Activated T-helper 1 cell treated with anti-CD3 and anti-CD28 coated beads, Interleukin-2, amount 50 U/mL, for 16 hours (primary cell): ENCODE measurements at places on chromosomes 16 and 17.

GRCh38 chr17:61361084-61361483 lies 38.6 kb upstream of the TBX2 start:
- no peak for DNase-seq

- no peak for DNase-seq
These were observed 45.9 kb downstream of the MAPT start for GRCh38 chr17:45940293-45940692.

DNA sequence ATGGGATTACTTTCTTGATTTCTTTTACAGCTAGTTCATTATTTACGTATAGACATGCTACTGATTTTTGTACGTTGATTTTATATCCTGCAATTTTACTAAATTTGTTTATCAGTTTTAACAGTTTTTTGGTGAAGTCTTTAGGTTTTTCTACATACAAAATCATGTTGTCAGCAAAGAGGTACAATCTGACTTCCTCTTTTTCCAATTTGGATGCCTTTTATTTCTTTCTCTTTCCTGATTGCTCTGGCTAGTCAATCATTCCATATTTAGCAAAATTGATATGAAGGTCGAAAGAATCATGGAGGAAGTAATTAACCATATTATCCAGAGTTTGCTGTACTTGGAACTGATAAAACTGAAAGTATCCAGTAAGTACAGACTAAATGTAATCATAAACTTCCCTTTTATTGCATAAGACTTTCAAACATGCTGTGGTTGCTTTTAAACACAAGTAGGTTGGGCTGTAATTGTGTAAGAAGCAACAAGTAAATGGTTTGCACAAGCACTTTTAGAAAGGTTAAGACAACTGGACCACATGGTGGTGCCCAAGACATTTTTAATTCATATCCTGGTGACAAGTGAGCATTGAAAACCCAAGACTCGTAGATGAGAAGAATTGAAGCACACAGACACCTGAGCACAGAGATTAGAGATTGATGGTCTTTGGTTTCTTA lies 8.4 kb downstream of the GDE1 start:
- no peak for DNase-seq

GRCh38 chr16:84313921-84314320 lies 19.2 kb downstream of the WFDC1 start:
- DNase-seq, result no peak

DNA sequence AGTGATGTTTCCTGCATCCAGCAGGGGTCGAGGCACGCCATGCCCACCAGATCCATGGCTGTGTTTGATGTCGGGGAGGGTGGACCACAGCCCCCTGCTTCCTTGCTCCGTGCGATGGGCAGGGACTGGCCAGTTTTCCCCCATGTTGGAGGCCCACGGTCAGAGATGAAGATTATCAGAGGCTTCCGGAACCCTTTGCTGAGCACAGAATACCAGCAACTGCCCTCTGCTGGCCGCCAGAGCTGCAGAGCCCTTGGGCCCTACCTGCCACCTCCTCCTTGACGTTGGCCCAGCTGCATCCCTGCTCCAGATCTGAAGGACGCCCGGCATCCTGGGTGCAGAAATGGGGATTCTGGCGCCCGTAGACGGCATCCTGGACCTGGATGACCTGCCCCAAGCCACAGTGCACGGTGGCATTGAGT lies 23.7 kb upstream of the BCO1 start:
- DNase-seq, result no peak

- no peak for DNase-seq
These were observed 92.9 kb upstream of the DNAH17 start for GRCh38 chr17:78669975-78670518.

DNA sequence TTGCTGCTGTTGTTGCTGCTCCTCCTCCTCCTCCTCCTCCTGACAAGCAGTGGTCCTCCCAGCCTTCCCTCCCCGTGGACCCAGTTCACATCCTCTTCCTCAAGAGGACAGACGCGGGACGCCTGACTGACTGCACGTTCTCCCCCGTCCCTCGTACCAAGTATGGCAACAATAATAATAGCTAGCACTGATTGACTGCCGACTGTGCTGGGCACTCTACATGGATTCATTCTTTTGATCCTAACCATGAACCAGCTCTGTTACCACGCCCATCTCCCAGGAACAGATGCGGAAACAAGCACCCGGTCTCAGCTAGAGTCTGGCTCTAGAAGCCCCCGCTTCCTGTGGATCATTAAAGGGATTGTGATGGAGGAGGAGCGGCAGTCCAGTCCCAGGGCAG lies 78.0 kb downstream of the GNAO1 start:
- DNase-seq, result no peak
